ENCODE measurements at places on chromosomes 12 and 14.

- DNase-seq = peak; percentile 35
Observed at GRCh38 chr14:71931492-71932228, 569 bp upstream of the RGS6 start.

DNA sequence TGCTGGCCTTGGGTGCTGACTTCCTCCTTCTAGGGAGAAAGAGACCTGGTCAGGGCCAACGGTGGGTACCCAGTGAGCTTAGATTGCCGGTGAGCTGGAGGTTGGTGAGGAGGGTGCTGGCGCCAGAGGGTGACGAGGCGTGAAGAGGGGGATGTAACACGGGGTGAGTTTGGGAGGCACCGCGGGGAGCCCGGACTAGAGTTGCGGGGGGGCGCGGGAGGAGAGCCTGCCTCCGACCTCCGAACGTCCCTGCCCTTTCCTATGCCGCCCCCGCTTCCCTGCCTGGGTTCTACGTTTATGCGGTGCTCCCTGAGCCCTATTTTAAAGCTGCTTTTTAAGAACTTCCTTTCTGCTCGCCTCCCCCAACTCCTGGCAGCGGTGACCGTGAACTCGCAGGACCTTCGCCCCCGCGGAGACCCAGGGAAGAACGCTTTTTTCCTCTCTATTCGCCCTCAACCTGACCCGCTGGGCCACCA lies 18.6 kb downstream of the OR6S1 start:
- no peak for DNase-seq

DNA sequence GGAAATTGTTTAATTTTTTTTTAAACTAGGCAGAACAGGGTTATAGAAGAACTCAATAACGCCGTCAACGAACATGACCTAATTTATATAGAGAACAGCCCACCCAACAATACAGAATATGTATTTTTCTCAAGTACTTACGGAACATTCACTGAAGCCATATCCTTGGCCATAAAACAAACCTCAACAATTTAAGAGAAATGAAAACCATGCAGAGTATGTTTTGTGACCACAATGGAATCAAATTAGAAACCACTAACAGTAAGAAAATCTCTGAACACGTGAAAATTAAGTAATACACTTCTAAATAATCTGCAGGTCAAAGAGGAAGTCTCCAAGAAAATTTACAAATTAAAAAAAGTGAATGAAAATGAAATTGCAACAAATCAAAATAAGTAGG lies 9.4 kb downstream of the SART3 start:
- no peak for DNase-seq

GRCh38 chr12:124214574-124214973 lies 80.3 kb upstream of the RFLNA start:
- no peak for DNase-seq

- no peak for DNase-seq
Observed at GRCh38 chr14:31927348-31927832, 149.7 kb upstream of the ARHGAP5 start.

DNA sequence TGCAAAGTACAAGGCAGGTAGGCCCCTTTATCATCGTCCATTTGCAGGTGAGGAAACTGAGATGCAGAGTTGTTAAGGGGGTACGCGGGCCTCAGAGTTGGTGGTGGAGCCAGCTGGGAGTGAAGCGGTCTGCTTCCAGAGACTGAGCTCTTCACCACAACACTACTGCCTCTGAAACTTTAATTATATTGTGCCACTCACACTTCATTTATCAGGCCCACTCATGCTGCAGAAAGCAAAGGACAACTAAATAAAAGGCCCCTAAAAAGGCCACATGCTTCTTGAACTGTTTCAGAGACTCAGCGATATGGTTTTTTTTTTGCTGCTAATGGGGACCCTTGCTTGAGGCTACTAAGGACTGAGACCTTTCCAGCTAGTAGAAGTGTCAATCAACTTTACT lies 153.1 kb downstream of the TTC7B start:
- no peak for DNase-seq

DNA sequence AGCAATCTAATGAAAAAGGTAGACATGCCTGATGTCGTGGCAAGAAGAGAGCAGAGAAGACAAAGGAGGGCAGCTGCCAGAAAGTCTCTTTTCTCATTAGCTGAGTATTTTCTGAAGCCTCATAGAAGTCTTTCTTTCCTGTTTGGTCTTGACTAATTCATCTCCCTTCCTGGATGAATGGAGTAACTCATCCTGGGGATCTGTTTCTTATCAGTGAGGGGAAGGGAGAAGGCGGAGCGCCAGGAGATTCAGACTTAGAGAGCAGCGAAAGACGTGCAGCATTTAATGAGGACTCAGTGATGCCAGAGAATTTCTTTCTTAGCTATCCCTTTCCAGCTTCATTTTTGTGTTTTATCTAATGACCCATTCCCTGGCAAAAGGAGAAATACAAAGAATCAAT lies 89.4 kb downstream of the SLC15A4 start:
- no peak for DNase-seq

GRCh38 chr12:27534060-27534764 lies 10.2 kb downstream of the PPFIBP1 start:
- no peak for DNase-seq

GRCh38 chr12:7303230-7303629 lies 642 bp upstream of the ACSM4 start:
- no peak for DNase-seq

DNA sequence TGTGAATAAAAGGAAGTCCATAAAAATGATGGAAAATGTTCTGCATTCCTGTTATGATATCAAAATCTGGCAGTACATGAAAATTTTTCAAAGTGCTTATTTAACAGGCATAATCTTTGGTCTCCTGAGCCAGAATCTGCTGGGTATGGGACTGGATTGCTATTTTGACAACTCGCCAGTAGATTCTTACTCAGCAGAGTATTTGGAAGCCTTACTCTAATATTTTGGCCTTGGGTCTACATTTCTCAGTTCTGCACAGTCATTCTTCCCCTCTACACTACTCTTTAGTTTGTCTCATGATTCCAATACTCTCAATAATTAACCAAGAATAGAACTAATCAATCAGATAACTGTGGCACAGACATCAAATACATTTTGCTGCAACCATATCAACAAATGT lies 1.1 kb upstream of the SLCO1B1 start:
- no peak for DNase-seq

DNA sequence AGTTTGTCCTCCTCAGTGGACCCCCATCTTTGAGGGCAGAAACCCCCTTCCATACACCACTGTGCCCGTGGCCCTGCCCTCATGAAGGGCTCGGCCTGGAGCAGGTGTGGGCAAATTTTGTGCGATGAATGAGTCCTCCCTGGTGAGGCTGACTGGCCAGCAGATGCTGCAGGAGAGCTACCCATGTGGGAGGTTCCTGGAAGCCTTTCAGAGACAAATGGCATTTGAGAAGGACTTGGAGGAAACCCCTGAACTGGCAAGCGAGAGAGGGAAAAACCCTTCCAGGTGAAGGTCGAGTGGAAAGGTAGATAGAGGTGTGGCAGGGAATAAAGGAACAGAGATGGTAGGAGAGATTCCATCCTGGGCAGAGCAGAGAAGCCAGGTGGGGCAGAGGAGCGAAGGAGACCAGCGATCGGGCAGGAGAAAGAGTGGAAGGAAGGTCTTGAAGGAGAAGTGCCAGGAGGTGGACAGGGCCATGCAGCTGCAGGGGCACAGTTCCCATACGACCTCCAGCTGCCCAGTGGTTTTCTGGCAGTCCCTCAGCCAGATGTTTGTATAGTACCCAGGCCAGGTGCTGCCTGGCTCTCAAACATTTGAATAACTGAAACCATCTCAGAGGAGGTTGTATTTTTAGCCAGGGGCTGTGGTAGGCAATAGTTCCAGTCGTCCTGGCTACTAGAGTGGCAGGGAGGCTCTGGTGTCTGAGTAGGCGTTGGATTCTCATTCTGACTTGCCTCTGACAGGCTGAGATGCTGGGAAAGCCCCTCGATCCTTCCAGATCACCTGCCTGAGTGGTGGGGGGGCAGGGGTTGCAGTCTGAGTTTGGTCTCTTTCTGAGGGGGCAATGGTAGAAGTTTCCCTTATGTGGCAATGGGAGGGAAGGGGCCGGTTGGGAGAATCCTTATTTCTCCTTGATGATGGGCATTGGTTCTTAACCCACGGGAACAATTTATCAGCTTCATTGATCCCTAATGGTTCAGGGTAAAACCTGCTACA lies 40.1 kb downstream of the FBXL14 start:
- no peak for DNase-seq

GRCh38 chr14:52117111-52117832 lies 48.4 kb upstream of the NID2 start:
- DNase-seq = peak; percentile 25

DNA sequence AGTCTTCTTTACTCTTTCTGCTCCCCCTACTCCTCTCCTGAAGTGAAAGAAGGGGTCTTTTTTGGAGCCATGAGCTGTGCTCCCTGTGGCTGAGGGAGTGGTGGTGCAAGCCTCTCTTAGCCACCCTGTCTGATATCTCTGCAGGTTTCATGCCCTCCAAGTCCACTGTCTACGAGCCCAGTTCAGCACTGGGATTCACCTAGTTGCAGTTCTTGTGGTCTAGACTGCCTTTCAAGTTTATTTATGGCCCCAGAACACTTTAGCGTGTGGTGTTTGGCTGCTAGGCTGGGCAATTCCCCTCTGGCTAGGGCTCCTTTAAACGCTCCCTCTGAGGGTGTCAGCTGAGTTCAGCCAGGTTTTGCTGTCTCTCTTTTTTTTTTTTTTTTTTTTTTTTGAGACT lies 908.6 kb downstream of the TRHDE start:
- no peak for DNase-seq

- no peak for DNase-seq
Observed at GRCh38 chr12:50980545-50980944, 28.2 kb downstream of the HIGD1C start.

DNA sequence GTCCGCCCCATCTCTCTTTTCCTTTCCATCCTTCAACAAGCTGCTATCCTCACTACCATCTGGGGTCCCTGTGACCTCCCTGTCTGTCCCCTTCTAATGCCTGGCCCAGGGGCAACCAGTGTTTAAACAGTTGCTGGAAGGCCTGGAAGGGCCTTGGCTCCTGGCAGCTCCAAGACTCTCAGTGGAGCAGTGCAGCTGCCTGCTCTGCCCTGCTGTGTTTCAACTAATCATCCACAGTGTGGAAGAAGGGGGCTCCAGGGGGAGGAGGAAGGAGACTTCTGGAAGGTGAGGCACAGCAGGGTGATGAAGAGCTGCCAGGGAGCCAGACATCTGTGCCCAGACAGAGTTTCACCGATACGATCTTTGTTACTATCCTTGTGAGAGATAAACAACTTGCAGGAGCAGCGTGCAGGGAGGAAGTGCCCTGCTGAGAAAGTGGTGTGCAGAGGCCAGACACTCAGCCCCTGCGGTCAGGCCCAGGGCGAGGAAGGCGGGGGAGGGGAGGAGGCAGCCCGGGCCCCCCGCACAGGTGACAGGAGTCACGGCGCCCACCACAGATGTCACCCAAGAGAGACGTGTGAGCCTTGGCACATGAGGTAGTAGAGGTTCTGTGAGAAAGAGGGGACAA lies 1061.8 kb downstream of the BCL11B start:
- no peak for DNase-seq

GRCh38 chr14:61178226-61179060 lies 102.7 kb downstream of the TMEM30B start:
- DNase-seq = no peak

DNA sequence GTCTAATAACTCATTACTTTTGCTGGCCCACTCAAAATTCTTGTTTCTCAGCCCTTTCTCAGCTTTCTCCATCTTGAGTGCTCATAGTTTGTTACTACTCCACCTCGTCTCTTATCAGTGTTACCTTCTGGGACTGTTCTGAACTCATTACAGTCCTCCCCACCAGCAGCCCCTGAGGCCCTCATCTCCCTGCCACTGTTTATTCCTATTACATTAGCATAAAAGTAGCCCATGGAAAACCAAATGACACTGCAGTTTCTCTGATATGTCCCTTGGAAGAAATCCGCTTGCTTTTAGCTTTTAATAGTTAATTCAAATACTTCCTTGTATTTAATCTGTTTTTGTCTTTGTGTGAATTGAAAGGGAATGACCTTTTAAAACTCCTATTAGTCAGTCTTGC lies 7.6 kb downstream of the AKAP6 start:
- no peak for DNase-seq

DNA sequence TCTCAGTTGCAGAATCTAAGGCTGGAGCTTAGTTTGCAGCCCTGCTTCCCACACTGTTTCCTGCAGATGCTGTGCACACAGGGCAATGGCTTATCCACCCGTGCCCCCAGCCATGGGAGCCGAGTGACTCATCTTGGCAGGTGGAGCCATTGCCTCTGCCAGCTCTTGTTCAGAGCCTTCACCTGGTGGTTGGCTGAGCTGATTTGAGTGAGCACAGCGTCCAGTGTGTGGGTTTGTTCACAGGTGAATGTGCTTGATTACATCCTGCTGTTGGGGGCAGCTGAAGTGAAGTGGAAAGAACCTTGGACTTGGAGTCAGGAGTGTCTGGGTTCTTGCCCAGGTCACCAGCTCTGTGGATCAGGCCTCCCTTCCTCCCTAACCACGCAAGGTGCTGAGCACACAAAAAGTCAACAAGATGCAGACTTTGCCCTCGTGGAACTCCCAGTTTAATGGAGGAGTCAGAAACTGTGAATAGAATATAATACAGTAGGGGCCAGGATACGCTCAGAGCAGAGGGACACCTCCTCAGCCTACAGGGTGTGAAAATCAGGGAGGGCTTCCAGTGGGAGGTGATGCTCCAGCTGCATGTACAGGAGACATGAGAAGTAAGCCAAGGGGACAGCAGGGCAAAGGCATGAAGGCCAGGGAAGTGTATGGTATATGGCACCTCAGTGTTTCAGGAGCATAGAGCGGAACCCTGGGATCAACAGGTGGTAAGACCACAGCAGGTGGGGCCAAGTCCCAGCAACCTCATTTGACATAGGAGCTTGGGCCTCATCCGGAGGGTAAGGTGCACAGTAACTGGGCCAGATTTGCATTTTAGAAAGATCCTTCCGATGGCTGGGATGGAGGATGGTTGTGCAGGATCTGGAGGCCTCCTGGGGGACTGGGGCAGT lies 22.8 kb downstream of the JDP2 start:
- peak; percentile 51 for DNase-seq

DNA sequence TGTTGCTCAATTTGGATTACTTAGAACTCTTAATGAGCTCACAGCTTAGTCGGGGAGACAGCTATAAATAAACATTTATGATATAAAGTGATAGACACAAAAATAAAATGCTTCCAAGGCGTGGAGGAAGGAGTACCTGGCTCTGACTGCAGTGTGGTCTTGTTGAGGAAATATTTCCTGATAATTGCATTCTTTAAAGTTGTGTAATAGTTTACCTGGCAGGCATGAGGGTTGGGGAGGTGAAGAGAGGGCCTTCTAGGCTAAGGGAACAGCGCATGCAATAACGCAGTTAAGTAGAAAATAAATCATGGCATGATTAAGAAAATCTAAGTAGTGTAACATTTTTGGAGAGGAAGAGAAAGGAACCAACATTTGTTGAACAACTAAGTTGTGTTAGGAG lies 260.5 kb upstream of the ATP2B1 start:
- DNase-seq = no peak

All from femur (tissue), 1 donor.